ENCODE measurements at places on chromosomes 12 and 14. TPM values are rescaled to one million over a fixed set of nuclear protein-coding genes. Genes with fewer than 3 reads are reported as not detected.

DNA sequence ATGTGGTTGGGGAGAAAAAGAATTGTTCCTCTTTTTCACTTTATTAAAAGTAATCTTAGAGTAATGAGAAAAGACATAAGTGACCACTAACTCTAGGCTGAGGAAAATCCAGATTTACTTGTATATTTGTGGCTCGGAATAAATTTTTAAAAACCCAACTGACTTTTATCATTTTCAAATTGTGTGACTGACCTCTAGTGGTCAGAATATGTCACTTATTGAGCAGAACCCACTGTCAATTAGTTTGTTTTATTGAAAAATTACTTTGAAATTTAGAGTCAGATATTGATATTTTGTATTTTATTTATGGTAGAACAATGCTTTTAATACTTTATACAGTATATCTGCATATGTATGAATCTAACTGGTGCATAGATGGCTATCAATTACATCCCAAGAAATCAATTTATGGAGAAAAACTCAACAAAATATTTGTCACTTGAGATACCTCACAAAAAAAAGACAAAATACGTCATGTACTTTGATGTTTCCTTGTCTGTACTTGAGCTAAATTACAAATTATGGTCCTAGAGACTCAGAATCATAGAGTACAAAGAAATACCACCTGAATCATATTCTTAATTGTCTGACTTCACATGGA, 229.4 kb downstream of the CNTN1 start:
- no peak for DNase-seq

GRCh38 chr14:65412856-65413738, 567 bp downstream of the FUT8 start:
- DNase-seq, result no peak

DNA sequence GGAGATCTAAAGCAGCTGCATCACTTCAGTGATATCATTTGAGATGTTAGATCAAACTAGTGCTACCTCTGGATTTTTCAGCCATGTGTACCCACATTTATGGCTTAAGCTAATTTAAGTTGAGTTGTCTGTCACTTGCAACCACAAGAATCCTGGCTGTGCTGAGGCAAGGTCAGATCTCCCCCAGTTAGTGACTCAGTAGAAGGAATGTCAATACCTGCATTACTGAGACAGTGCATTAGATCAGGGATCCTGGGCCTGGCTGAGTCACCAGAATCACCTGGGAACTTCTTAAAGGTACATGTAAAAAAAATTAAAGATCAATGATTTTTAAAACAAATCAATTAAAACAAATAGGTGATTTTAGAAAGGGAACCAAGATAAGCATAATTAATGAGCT, 84.6 kb upstream of the GRIN2B start:
- no peak for DNase-seq

DNA sequence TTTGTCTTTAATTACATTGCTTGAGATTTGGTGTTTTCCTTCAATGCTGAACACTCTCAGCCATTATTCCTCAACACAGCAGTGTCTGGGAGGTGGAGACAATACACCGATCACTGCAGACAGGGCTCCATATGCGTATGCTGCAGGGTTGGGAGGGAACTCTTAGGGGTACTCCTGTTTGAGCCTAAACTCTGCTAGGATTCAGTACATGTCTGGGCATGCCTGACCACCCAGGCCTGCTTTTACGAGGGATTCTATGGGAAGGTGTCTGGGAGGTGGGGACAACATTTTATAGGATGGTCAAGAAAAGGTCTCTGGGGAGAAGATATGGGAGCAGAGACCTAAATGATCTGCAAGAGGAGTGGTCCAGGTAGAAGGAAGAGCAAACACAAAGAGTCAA, 34.3 kb downstream of the DHRS2 start:
- DNase-seq, result no peak

IGF1 gene
- total RNA-seq, result not detected

MYL6 gene
- total RNA-seq, result 1,024 TPM

ZC3H10 gene
- 6.0 TPM for total RNA-seq
